Natural killer cell treated with Interleukin-12 subunit alpha and Interleukin-12 subunit beta and Interleukin-15 and Interleukin-18, amount 100 ng/mL, for 72 hours (primary cell): ENCODE measurements at places on chromosomes 5 and 9. TPM values are rescaled to one million over a fixed set of nuclear protein-coding genes. Genes with fewer than 3 reads are reported as not detected.

Gene SPINK6
- not detected for total RNA-seq

Gene SPATA31A3
- not detected for total RNA-seq

Gene CDC20B
- total RNA-seq = 0.31 TPM

Gene FGF18
- 0.28 TPM for total RNA-seq

- H3K4me3 ChIP-seq = no peak overlapping the region
- peaks cover 4% of the 10 kb centered on the region for H3K36me3 ChIP-seq
- H3K27ac ChIP-seq = peak overlapping the region; percentile 9
- DNase-seq = no peak
- H3K4me1 ChIP-seq = peaks cover 48% of the 10 kb centered on the region
These were observed 47.7 kb downstream of the CERT1 start for GRCh38 chr5:75463726-75464125.

GRCh38 chr9:106862110-106862820 is 701 bp upstream of the ZNF462 start:
- peaks cover 26% of the 10 kb centered on the region for H3K4me1 ChIP-seq
- peaks cover 55% of the 10 kb centered on the region for H3K27me3 ChIP-seq
- no peak overlapping the region for H3K27ac ChIP-seq
- peak overlapping the region; percentile 77 for H3K4me3 ChIP-seq
- peaks cover 19% of the 10 kb centered on the region for H3K36me3 ChIP-seq
- no peak for DNase-seq

DNA sequence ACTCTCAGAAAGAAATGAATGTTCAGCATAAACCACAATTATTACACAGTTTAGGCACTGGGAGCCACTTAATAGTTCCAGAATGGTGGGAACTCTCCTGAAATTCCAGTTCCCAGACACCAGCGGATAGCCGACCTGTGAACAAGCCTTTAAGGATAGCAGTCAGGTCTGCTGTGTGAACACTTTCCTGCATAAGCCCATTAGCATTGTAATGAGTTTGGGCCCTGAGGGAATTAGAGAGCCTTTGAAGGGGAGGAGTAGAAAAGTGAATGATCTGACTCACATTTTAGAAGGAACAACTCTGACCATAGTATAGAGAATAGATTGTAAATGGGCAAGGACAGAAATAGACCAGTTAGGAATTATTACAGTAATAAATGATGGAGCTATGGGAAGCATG is 189.1 kb downstream of the ADGRV1 start:
- no peak overlapping the region for H3K27ac ChIP-seq
- no peaks in the 10 kb centered on the region for H3K36me3 ChIP-seq
- H3K4me3 ChIP-seq = no peak overlapping the region
- H3K4me1 ChIP-seq = no peaks in the 10 kb centered on the region
- DNase-seq = no peak

DNA sequence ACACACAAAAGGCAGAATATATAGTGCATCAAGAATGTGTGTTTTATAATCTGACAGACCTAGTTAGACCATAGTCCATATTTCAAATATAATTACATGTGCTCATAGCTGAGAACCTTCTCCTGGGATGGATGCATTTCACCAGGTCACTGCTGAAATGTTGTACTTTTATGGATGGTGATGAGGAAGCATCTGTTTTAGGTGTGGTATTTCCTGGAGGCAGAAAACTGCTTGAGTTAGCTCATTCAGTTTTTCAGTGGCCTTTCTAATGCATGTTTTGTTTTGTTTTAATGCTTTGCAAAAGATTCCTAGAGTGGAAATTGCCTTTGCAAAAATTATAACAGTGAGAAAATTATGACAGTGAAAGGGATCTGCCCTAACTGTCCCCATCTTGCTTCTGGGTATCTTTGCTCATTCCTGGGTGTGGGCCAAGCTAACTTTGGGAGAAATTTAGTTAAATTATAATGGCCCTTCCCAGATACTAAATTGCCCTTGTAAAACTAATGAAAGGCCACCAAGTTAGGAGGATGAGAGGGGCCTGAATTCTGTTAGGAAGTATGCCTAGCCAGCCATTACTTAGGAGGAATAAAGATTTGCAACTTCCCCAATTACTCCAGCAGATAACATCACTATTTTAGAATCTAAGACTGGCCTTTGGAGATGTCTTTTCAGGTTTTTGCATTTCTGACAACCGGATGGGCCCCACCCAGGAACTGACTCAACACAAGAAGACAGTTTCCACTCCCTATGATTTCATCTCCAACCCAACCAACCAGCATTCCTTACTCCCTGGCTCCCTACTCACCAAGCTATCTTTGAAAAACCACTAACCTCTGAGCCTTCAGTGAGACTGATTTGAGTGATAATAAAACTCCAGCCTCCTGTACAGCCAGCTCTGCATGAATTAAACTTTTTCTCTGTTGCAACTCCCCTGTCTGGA is 7.0 kb upstream of the IL12B start:
- peak overlapping the region; percentile 48 for H3K27ac ChIP-seq
- H3K36me3 ChIP-seq = peaks cover 5% of the 10 kb centered on the region
- H3K27me3 ChIP-seq = no peaks in the 10 kb centered on the region
- peak overlapping the region; percentile 47 for H3K4me3 ChIP-seq
- DNase-seq = no peak

GRCh38 chr9:136327304-136327974 is at the start of gene GPSM1:
Gene GPSM1 (plus strand): TSS chr9:136327539. CDS start chr9:136327696, 157 bp downstream.
- DNase-seq = no peak
- no peaks in the 10 kb centered on the region for H3K36me3 ChIP-seq
- H3K27me3 ChIP-seq = no peaks in the 10 kb centered on the region
- H3K27ac ChIP-seq = no peak within 1 kb of the TSS
- peak within 1 kb of the TSS; percentile 63 for H3K4me3 ChIP-seq
- H3K4me1 ChIP-seq = peaks cover 3% of the 10 kb centered on the region

- no peaks in the 10 kb centered on the region for H3K27me3 ChIP-seq
- no peak for DNase-seq
- H3K4me3 ChIP-seq = no peak overlapping the region
- peak overlapping the region; percentile 77 for H3K27ac ChIP-seq
- H3K4me1 ChIP-seq = no peaks in the 10 kb centered on the region
- peaks cover 29% of the 10 kb centered on the region for H3K36me3 ChIP-seq
These were observed 66.4 kb downstream of the ELL2 start for GRCh38 chr5:95895251-95895650.

DNA sequence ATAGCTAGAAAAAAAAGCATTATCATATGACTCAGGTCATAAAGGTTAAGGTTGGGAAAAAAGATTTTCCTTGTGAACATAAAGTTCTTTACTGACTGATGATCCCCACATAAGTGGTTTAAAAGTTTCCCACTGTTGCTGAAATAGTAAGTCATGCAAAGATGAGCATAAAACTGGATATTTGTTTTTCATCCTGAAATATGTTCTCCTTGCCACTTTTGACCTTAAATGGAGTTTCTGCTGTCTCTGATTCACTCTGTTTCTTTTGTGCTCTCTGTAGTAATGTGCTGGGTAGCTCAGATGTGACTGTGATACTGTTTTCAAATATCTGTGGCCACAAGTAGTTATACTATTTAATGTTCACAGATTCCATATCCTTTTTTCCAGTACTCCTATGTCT is 162.5 kb upstream of the GAS1 start:
- peaks cover 64% of the 10 kb centered on the region for H3K27me3 ChIP-seq
- DNase-seq = no peak
- no peaks in the 10 kb centered on the region for H3K4me1 ChIP-seq
- H3K27ac ChIP-seq = no peak overlapping the region
- H3K36me3 ChIP-seq = no peaks in the 10 kb centered on the region

DNA sequence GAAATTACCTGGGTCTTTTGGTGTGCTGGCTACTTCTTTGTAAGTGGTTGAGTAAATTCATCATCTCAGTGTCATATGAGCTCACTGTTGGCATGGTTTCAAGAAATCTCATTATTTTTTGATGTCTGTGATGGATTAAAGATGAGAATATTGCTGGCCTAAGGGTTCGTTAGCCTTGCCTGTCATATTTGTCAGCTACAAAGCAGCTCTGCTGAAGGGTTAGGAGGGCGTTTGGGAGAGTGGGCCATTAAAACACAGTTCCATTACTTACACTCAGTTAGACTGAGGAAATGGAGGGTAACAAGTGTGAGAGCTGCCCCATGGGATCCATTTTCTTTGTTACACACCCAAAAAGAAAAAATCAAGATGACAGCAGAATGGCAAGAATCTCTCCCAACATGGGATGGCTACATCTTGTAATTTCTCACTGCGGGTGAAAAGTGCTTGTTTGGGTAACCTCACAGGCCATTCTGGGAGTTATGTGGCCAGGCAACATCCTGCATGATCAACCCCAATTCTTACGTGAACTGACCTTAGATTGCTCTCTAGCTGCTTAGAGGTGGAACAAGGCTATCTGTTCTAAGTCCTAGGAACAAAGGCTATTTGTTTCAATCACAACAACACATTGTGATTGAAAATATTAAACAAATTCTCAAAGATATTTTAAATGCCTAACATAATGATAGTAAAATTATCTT is 609.5 kb upstream of the RGMB start:
- H3K27me3 ChIP-seq = no peaks in the 10 kb centered on the region
- DNase-seq = no peak
- H3K4me3 ChIP-seq = no peak overlapping the region
- no peaks in the 10 kb centered on the region for H3K4me1 ChIP-seq

- no peak overlapping the region for H3K4me3 ChIP-seq
- H3K4me1 ChIP-seq = no peaks in the 10 kb centered on the region
- no peak for DNase-seq
- no peaks in the 10 kb centered on the region for H3K36me3 ChIP-seq
These were observed 43.9 kb downstream of the PDZD2 start for GRCh38 chr5:31682851-31683250.

DNA sequence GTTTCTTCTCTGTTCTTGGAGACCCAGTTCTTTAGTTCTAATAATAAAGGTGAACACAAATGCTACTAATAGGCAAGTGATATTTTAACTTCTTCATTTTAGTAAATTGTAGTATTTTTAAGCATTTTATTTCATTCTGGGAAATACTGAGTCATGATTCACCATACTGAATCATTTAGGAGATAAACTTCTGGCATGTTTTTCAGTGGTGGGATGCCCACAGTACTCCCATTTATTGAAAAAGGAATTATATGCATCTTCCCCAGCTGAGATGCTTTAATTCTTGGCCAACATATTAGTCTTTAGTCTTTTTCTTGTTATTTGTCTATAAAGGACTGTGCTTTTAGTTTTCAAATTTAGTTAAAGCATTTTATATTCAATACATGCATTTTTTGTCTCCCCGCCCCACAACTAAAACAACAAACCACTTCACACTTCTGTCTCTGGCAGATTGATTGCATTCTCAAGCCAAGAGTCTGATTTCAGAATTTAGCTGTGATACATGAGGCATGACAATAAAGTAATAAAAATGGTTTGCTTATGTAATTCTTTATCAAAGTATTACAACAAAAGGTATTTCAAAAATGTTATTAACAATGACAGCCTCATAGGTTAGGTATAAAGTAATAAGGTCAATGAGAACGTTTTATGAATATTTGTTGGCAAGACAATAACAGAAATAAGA is 125.2 kb upstream of the CDH18 start:
- H3K27me3 ChIP-seq = no peaks in the 10 kb centered on the region
- H3K36me3 ChIP-seq = peaks cover 7% of the 10 kb centered on the region
- DNase-seq = no peak
- H3K27ac ChIP-seq = no peak overlapping the region
- no peak overlapping the region for H3K4me3 ChIP-seq

- H3K4me3 ChIP-seq = no peak overlapping the region
- H3K27ac ChIP-seq = no peak overlapping the region
- H3K36me3 ChIP-seq = peaks cover 6% of the 10 kb centered on the region
- H3K27me3 ChIP-seq = peaks cover 9% of the 10 kb centered on the region
These were observed 532.7 kb upstream of the DMAC1 start for GRCh38 chr9:8332331-8332650.

DNA sequence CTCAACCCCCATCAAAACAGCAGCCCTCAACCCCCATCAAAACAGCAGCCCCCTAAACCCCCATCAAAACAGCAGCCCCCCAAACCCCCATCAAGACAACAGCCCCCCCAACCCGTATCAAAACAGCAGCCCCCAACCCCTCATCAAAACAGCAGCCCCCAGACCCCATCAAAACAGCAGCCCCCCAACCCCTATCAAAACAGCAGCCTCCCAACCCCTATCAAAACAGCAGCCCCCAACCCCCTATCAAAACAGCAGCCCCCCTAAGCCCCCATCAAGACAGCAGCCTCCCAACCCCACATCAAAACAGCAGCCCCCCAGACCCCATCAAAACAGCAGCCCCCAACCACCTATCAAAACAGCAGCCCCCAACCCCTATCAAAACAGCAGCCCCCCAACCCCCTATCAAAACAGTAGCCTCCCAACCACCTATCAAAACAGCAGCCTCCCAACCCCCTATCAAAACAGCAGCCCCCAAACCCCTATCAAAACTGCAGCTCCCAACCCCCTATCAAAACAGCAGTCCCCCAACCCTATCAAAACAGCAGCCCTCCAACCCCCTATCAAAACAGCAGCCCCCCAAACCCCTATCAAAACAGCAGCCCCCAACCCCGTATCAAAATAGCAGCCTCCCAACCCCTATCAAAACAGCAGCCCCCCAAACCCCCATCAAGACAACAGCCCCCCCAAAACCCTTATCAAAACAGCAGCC is 1.2 kb downstream of the TPPP start:
- H3K27me3 ChIP-seq = no peaks in the 10 kb centered on the region
- H3K36me3 ChIP-seq = no peaks in the 10 kb centered on the region
- no peak for DNase-seq
- peak overlapping the region; percentile 62 for H3K4me3 ChIP-seq

DNA sequence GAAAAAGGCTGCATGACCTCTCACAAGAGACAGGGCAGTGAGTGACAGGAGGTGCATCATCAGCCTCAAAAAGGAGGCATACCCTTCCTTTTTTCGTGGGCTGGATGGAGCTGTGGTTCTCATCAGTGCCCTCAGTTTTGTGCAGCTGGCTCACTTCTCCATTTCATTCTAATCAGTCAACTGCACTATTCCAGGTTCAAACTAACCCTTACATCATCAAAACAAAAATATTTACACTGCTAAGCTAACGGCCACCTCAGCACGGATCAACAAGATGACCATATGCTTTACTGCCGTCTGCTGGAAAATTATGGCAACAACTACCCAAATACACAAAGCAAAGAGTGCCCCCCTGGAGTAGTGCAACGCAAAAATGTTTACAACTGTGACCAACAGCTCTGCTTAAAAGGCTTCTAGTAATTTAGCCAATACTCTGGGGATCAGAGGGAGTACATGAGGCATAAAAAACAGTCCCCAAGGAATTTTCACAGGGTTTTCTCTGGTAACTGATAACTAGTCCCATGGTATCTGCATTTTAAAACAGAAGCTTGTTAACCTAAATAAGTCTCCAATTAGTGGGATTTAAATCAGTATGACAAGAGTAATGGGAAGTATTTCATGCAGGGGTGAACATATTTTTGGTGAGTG is 10.8 kb downstream of the KCNV2 start:
- H3K27me3 ChIP-seq = no peaks in the 10 kb centered on the region
- H3K27ac ChIP-seq = no peak overlapping the region
- peaks cover 4% of the 10 kb centered on the region for H3K4me1 ChIP-seq
- no peak for DNase-seq
- no peak overlapping the region for H3K4me3 ChIP-seq

- no peak for DNase-seq
- H3K27me3 ChIP-seq = peaks cover 7% of the 10 kb centered on the region
These were observed 2.9 kb upstream of the SLC4A9 start for GRCh38 chr5:140356853-140357725.

- peaks cover 22% of the 10 kb centered on the region for H3K4me1 ChIP-seq
- H3K27ac ChIP-seq = no peak overlapping the region
- no peak overlapping the region for H3K4me3 ChIP-seq
- H3K36me3 ChIP-seq = no peaks in the 10 kb centered on the region
- H3K27me3 ChIP-seq = peaks cover 4% of the 10 kb centered on the region
These were observed 77.5 kb upstream of the TGFBR1 start for GRCh38 chr9:99027443-99027842.

GRCh38 chr9:137167747-137168572 is 1.9 kb downstream of the LRRC26 start:
- H3K4me1 ChIP-seq = no peaks in the 10 kb centered on the region
- H3K4me3 ChIP-seq = no peak overlapping the region
- DNase-seq = no peak
- no peak overlapping the region for H3K27ac ChIP-seq
- H3K36me3 ChIP-seq = no peaks in the 10 kb centered on the region
